HFF-Myc (cell line): ENCODE measurements at places on chromosomes 3 and 15.

DNA sequence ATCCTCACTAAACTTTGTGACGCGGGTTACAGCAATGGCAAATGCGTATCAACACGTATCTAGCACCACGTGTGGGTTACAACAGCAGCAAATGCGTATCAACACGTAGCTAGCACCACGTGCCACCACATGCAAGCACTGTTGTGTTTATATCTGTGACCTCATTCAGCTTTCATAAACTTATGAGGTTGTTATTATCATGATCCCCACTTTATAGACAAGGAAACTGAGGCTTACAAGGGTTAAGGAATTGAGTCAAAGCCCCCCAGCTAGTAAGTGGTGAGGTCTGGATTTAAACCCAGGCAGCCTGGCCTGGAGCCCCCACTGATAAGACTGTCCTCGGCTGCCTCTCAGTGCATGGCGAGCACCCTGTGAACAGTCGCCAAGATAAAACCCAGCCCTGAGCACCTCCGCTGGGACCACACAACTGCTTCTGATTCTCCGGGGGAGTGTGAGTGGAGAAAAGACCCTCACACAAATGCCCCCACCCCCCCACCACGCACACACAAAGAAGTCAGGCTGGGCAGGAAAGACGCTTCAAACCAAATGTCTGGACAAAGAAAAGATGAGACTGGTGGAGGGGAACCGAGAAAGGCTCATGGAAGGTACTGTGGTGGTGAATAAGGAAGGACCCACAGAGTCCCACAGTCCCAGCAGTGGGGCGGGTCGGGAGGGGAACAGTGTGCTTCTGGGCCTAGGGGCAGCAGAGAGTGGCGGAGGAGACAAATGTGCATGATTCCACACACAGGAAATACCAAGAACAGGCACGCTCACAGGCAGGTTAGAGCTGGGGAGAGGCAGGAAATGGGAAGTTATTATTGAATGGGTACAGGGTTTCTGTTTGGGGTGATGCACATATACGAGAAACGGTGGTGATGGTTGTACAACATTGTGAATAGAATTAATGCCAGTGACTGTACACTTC lies 173.4 kb downstream of the XXYLT1 start:
- DNase-seq: no peak

DNA sequence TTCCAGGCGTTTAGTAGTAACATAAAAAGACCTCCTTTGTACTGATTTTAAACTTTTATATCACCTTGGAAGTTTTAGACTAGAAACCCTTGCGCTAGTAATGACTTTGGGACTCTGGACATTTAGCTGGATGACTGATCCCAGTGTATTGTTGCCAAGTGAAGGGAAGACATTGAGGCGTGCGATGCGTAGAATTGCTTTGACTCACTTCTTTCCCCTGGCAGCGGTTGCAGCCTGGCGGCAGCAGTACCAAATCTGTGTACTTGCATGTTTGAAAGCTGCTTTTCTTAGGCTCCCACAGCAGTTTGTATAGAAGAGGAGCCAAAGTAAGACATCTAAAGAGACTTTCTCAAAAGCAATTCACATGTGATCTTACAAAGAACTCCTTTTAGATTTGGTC lies 151.6 kb downstream of the BBX start:
- no peak for DNase-seq

- peak; percentile 65 for DNase-seq
These were observed 168.6 kb downstream of the SHQ1 start for GRCh38 chr3:72679540-72680198.

DNA sequence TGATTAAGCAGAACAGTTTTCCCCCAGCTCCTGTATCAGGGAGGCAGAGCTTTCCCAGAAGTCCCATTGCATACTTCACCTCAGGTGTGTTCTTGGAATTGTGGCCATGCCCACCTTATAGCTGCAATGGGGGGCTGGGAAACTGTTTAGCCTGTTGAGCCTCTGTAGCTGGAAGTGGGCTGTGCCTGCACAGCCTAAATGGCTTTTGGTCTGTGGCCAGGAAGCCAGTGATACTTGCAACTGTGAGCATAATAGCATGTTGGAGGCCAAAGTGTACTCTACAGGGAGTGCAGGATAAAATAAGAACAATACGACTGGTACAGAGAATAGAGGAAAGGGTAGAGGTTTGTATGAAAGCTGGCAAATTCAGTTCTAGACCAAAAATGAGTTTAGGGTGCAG lies 248.5 kb downstream of the PTPRG start:
- no peak for DNase-seq

DNA sequence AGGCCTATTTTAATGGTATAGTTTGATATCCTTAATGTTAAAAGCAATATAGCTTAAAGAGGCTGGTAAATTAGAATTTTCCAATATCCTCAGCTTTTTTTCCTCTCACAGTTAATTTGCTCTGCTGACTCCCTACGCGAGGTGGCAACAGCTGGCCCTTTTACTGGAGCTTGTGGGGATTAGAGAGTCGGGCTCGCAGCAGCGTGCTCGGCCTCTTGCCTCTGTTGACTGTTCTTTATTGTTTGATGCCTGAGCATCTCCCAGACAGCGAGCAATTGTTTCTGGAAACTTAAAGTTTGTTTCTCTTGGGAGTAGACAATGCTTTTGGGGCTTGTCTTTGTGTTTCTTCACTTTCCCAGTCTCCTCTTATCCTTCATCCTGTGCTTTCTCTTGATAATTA lies 80.8 kb downstream of the OPA1 start:
- no peak for DNase-seq

DNA sequence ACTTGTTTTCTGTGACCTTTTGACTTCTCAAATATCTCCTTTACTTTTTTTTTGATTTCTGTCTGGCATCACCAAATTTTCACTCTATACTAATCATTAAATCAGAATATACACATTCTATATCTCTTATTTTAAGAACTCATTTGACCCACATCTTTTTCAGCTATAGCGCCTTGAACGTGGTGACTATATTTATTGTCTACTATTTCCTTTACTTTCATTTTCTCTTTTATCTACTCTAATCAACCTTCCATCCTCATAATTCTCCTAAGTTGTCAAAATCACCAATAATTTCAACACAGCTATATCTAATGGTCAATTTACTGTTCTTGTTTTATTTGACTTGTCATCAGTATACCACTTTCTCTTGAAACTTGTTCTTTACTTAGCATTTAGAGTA lies 119.0 kb upstream of the CBLB start:
- DNase-seq: no peak

GRCh38 chr15:88797663-88798339 lies 5.4 kb upstream of the ACAN start:
- DNase-seq: no peak

DNA sequence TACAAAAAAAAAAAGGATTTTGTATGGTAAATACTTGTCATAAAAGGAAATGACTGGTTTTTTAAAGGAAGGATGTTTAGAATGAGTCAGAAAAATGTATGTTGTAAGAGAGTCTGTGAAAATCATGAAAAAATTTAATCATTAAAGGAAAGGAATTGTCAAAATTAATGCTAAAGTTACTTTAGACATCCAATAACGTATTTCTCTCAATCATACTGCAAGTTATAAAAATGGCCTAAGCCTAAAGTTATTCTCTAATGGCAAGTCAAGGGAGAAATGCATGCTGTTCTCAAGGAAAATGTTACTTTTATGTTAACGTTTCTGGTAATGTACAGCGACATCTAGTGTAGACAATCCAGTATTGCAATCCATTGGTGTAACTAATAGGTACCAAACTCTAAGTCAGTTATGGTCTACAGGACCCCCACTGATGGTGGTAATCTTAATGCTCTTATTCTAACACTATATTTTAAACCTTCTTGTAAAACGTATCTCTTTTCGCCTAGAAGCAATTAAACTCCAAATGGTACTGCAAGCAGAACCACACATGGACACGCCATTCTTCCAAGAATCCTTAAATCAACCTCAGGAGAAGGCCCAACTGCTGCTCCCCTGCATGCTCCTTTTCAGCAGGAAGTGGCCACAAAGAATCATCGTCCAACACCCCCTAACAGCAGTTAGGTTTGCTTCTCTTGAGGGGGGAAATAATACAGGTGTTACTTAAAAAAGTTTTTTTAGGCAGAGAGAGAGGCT lies 35.2 kb downstream of the NCEH1 start:
- peak; percentile 44 for DNase-seq

- DNase-seq: no peak
These were observed 91.5 kb downstream of the ITPR1 start for GRCh38 chr3:4584456-4585249.

GRCh38 chr3:45644791-45645201 lies 44.4 kb upstream of the SACM1L start:
- no peak for DNase-seq

DNA sequence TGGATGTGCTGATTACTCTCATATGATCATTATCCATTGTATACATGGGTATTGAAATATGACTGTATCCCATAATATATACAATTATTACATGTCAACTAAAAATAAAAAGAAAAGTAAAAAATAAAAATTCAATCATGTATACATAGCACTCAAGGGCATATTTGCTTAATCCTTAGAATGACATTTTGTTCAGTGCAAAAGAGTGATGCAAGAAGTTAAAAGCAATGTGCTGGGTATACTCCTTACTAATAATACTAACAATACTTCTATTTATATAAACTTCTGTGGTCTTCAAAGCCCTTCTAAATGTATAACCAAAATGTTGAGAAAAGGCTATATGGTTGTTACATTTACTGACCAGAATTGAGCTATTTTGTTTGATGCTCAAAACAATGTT lies 23.2 kb upstream of the TM4SF1 start:
- no peak for DNase-seq

DNA sequence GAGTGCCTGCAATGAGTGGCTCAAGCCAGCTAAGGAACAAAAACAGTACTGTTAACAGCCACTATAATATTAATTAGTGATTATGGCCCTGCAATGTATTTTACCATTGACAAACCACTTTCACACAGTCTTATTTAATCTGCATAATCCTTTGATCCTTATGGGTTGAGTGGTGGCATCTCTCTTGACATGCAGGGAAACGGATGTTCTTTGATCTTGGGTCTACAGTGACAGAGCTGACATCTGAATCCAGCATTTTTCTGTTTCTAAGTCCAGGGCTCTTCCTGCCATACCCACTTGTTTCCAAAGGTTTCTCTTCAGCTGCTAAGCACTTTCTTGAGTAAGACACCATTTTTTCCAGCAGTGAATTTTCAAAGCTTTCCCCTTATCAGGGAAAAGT lies 277.7 kb upstream of the ROPN1 start:
- no peak for DNase-seq

- DNase-seq: no peak
These were observed 283.9 kb upstream of the CTNNB1 start for GRCh38 chr3:40915346-40915865.

DNA sequence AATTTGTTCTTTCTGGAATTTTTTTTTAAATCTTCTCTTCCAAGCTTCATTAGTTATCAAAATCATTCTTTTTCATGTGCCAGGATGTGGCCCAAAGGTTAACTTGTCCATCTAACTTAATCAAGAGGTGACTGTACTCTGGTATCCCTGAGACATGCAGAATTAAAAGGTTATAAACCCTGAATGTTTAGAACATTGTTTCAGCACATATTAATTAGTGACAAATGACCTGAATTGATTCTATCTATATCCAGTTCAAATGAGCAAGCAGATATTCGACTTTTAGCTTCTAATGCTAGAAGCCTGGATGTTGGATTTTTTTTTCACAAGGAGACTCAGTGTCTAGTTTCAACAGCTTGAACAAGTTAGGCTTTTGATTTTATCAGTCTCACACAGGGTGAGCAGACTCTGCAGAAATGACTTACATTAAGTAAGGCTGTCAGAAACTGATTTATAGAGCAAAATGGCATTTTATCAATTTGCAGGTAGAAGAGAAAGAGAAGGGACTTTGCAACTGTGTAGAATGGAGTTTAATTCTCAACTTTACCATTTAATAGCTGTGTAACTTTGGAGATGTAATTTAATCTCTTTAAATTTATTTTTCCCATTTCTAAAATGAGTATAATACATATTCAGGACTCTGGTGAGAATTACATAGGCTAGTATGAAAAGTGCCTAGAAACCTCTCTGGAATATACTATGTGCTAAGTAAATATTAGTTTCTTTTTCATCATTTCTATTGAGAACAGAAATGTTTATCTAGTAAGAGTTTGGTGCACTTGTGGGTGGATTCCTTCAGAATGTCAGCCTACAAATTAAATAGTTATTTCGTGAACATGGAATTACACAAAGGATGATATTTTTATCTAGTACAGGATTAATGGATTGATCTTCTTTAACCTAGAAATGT lies 100.0 kb downstream of the ALCAM start:
- DNase-seq: no peak

DNA sequence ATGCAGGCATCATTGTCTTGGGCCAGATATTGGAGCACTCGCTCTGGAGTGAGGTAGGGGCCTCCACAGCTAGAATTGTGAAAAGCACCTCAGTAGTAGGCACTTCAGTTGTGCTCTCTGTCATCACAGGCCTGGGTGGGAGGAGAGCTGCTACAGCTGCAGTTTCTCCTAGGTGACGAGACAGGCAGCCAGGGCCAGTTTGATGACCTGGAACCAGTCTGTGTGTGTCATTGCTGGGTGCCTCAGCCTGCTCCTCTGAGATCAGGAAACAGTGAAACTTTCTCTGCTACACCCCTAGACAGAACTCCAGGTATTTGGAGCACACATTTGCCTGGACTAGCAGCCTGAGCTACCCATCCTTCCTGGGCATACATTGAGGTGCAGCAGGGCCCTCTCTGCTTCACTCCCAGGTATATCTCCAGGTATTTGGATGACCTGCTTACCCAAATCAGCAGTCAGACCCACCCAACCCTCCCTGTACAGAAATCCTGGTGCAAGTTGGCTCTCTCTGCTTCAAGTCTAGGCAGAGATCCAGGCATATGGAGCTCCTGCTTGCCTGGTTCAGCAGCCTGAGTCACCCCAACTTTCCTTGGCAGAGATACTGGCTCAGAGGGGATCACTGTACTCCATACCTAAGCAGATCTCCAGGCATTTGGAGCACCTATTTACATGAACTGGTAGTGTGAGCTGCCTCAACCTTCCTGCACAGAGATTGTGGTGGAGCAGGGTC lies 54.3 kb upstream of the SGO1 start:
- no peak for DNase-seq

DNA sequence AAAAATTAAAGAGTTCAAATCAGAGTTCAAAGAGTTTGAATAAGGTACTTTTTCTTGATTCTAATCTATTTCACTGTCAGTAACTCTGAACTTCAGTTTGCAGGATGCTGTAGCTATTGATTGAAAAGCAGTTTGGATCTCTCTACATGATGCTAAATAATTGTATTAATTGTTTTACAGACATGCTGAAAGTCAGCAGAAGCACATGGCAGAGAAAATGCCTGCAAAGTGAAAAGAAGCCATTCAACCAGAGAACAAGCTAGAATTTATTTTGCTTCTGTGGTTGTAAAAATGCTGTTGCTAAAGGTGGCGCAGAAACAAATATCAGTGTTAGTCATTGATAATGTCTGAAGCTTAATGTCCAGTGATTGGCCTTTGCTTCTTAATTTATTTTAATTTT lies 92.1 kb upstream of the IL12A start:
- DNase-seq: no peak

DNA sequence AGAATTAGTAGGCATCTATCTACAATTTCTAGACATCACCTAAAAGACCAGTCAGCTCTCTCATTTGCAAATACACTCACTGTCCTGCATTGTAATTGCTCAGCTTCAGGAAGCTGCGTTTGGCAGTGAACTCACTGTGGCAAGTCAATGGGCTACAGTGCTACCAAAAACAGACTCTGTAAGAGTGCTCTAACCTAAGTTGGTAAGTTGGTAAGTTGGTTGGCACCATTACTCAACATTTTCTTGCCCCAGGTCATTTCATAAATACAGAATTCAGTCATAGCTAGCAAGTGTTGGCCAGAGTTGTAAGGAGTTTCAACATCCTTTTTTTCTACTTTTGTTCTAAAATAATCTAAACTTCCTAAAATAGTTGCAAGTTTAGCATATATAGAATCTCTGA lies 466.3 kb downstream of the NAALADL2 start:
- no peak for DNase-seq
